ENCODE measurements at places on chromosomes 16 and 17. TPM values are rescaled to one million over a fixed set of nuclear protein-coding genes. Genes with fewer than 3 reads are reported as not detected.

Gene CACNA1H
- 133 TPM for total RNA-seq

Gene PDILT
- not detected for total RNA-seq

Gene NUDT16L1
- 14.8 TPM for total RNA-seq

Gene BTBD17
- not detected for total RNA-seq

Gene CCL1
- total RNA-seq, result not detected

Gene TTLL6
- not detected for total RNA-seq

Gene CD79B
- 3.3 TPM for total RNA-seq

Gene COPRS
- 148 TPM for total RNA-seq

Gene CCL16
- not detected for total RNA-seq

Gene HSD11B2
- 2.1 TPM for total RNA-seq

Gene MPV17L
- total RNA-seq, result 7.9 TPM

Gene MNT
- 12.7 TPM for total RNA-seq

Gene TMEM88
- 18.8 TPM for total RNA-seq

Gene GAST
- total RNA-seq, result not detected

Gene CCL2
- total RNA-seq, result 14.5 TPM

Gene HIC1
- 32.8 TPM for total RNA-seq

Gene SLC52A1
- not detected for total RNA-seq

Gene LPCAT2
- total RNA-seq, result 24.9 TPM

Gene CTRB1
- total RNA-seq, result not detected

Gene KRTAP4-4
- not detected for total RNA-seq

Gene ZNF469
- total RNA-seq, result 1.1 TPM

Gene UTS2R
- not detected for total RNA-seq

Gene TEDC2
- 2.5 TPM for total RNA-seq

Gene IL17C
- not detected for total RNA-seq

Gene YBX2
- total RNA-seq, result 4.3 TPM

Gene ATXN7L3
- total RNA-seq, result 63.0 TPM

Gene MYCBPAP
- total RNA-seq, result not detected

Gene SLC47A1
- 2.2 TPM for total RNA-seq

Gene HID1
- 11.8 TPM for total RNA-seq

Gene WWP2
- 31.9 TPM for total RNA-seq

Gene C16orf96
- not detected for total RNA-seq

Gene CDK3
- total RNA-seq, result not detected

Gene CA7
- not detected for total RNA-seq

Gene HOXB7
- total RNA-seq, result 0.78 TPM

Gene ICAM2
- 22.3 TPM for total RNA-seq

Gene FAM20A
- total RNA-seq, result 3.6 TPM

Gene NMRAL1
- total RNA-seq, result 49.7 TPM

Gene KCNAB3
- total RNA-seq, result not detected

Gene STH
- not detected for total RNA-seq

Gene KRT15
- 1.2 TPM for total RNA-seq

Gene CNGB1
- 0.67 TPM for total RNA-seq

Gene TPSG1
- total RNA-seq, result 0.31 TPM

Gene FBXW10
- not detected for total RNA-seq

Gene OR3A3
- total RNA-seq, result not detected

Gene LRRC37A
- 1.1 TPM for total RNA-seq

Gene RHBDF1
- total RNA-seq, result 52.3 TPM

Gene TMED6
- not detected for total RNA-seq

Gene GJD3
- not detected for total RNA-seq
